DMS 273 treated with DMSO at 0.1 percent for 48 hours (cell line): ENCODE measurements at places on chromosomes 3 and 15.

DNA sequence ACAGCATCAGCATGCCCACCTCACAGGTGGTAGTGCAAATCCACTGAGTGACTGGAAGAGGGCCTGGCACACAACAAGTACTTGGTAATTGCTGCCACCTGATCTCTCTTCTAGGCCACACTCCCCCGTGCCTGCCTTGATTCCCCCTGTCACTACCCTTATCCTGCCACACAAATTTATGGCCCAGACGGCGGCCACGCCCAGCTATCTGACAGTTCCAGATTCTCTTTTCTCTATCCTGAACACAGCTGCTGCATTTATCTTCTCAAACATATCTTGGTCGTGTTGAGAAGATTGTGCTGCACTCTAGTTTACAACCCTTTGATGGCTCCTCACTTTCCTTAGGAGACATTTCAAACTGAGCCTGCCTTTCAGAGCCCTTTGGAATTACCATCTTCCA lies 585.2 kb downstream of the NTRK3 start:
- DNase-seq, result no peak

DNA sequence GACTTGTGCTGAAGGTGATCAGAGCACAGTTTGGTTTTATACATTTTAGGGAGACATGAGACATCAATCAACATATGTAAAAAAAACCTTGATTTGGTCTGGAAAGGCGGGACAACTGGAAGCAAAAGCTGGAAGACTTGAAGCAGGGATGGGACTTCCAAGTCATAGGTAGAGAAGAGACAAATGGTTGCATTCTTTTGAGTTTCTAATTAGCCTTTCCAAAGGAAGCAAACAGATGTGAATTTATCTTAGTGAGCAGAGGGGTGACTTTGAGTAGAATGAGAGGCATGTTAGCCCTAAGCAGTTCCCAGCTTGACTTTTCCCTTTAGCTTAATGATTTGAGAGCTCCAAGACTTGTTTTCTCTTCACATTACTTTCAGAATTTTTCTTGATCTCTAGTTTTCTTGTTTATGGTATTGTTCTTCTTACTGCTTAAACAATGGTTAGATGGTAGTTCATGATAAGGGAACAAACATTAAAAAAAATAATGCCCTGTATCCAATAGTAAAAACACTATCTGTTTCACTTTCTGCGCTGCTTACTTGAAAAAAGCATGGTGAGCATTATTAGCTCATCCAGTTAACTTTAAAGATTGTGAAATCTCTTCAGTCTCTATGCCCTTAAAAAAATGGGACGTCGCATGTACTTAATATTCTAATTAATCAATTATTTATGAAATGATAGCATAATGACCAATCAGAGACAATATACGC lies 48.5 kb upstream of the BCHE start:
- DNase-seq, result no peak

DNA sequence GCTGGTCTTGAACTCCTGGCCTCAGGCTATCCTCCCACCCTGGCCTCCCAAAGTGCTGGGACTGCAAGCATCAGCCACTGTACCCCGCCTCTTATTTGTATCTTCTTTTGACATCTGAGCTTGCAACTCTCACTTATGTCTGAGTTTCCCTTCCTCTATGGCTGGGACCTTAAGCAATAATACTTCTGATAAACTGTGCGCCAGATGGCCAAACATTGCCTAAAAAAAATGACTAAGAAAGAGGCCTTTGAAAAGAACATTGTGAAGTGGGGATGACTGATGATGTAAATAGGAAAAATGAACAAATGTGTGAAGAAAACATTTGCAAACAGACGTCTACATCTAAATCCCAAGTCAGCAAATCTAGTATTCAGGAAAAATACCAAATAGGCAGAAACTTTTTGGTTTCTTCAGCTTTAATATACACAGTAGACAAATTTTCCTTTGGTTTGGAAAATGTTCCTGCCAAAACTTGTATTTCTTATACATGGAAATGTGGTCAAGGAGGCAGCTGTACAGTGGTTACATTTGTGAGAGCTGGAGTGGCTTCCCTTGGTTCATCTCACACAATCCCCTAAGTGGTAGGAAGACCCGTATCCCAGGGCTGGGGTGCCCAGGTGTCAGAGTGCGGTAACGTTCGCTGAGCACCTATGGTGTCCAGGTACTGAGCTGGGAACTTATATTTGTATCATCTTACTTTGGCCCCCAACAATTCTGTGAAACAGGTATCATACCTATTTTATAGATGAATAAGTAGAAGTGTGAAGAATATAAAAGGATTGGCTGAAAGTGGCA lies 11.6 kb upstream of the TFRC start:
- DNase-seq, result no peak

DNA sequence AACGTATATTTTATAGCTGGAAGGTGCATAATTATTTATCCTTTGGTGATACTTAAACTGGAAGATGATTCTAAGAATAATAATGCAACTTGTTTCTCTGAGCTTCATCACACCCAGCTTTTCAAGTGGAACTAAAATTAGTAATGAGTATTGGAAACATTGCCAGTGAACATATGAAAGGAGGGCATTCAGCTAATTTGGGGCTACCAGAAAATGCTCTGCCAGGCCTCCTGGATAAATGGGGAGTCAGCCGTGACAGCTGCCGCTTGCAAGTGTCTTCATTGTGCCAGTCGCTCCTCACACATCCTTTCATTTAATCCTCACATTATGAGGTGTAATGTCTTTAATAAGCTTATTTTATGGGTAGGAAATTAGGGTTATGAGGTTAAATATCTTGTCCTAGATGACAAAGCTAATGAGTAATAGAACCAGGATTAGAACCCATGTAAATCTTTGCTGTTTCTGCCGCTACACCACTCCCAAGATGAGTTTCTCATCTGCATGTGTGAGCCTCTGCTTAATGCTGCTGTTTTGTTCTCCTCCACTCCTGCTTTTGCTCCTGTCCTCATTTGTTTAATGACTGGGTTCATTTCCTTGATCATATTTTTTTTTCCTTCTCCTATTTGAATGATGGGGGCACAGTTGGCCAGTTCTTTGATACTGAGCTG lies 155.7 kb downstream of the PLCL2 start:
- no peak for DNase-seq

DNA sequence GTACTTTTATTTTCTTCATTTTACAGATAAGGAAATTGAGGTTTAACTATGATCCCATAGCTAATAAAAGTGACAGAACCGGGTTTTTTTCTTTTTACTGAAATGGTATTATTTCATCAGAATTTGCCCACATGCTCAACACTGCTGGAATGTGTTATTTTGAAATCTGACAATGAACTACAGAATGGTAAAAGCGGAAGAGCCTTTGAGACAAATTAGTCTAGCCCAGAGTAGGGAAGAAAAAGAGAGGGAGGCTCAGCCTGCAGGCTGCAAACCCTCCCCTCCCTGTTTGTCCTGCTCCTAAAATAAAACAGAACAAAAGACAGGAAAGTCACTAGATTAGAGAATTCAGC lies 100.3 kb upstream of the LIPC start:
- no peak for DNase-seq

DNA sequence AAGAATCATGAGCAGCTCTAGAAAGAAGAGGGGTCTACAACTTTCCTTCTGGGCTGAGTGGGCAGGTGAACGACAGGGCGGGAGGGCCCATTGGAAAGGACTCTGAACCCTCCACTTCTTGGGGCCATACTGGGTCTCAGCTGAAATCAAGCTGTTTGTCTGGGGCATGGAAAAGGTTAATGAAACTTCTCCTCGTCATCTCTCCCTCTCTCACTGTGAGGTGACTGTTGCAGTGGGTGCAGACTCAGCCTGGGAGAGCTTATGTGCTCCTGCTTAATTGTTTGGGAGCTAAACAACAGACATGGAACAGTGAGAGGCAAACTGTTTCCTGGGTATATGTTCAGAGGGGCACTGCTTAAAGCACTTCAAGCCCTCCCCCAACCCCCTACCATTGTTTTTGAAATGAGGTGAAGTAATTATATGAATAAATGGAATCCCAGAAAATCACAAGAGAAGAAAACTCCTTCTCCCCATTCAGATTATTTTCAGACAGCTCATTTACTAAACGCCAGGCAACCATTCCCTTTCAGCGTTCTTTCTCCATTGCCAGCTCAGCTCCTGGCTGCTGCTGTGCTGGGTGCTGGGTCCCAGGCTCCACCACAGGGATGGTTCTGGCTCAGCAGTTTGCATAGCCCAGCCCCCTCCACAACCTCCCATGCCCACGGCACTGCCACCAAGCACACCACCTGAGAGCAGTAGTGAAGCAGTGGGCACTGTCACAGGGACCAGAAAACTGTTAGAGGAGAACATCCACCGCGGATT lies 444.9 kb upstream of the TBL1XR1 start:
- no peak for DNase-seq

GRCh38 chr15:35173444-35174118 lies 88.5 kb upstream of the NANOGP8 start:
- no peak for DNase-seq

DNA sequence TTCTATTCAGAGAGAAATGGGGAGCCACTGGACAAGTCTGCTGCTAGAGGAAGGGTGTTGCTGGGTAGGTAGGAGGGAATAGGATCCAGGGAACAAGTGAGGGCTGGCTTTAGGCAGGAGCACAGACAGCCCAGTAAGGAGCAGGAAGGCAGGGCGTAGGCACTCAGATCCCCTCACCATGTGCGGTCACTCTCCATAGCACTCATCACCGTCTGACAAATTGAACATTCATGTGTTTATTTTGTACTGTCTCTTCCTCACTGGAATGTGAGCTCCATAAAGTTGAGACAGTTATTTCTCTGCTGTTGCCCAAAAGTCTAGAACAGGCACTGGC lies 24.2 kb upstream of the LRRC34 start:
- DNase-seq, result no peak

- no peak for DNase-seq
Observed at GRCh38 chr3:65376426-65376825, 662.3 kb downstream of the MAGI1 start.

DNA sequence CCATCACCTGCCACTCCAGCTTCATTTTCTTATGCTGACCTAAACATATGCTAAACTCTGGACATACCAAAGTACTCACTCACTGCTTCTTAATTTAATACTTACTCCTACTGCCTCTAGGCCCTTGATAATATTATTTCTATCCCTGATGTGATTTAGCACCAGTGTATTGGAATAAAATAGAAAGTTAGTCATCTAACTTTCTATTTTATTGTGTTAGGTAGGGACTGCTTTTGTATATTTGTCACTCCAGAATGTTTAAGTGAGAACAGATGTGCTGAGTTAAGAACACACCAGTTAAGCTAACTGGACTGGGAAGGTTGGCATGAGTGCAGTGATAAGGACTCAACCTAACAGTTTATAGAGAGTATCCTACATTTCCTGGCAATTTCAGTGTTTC lies 6.5 kb upstream of the CLDN16 start:
- no peak for DNase-seq

GRCh38 chr15:90836296-90836871 lies 32.0 kb upstream of the FURIN start:
- no peak for DNase-seq

DNA sequence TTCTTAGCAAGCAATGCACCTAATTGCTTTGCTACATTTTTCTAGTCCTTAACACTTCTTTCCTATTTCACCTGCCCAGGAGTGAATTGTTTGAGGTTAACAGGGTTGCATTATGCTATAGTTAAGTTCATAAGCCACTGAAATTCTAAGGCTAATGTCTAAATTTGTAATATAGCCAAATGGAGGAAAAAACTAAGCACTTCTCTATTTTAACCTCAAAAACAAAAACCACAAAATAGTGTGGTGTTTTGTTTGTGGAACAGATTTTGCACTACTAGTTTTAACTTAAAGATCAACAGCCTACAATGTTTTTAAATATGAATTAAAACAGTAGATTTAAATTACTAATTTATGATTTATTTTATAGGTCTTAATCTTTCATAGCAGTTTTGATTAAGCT lies 5.5 kb downstream of the ATOSA start:
- DNase-seq, result no peak
